Psoas muscle (tissue), 8 donors: ENCODE measurements at places on chromosomes 6 and 20. TPM values are rescaled to one million over a fixed set of nuclear protein-coding genes. Genes with fewer than 3 reads are reported as not detected.

CABLES2 gene
- polyA plus RNA-seq = 2.4 TPM

CYP21A2 gene
- polyA plus RNA-seq = 0.10 TPM

ZNF165 gene
- 0.31 TPM for polyA plus RNA-seq

ASIP gene
- polyA plus RNA-seq = 0.06 TPM

MRAP2 gene
- polyA plus RNA-seq = 0.42 TPM

GJA10 gene
- not detected for polyA plus RNA-seq

TMEM170B gene
- 3.2 TPM for polyA plus RNA-seq

POPDC3 gene
- polyA plus RNA-seq = 271 TPM

TBX18 gene
- polyA plus RNA-seq = 0.40 TPM

DNAJC5 gene
- 13.1 TPM for polyA plus RNA-seq

MDFI gene
- polyA plus RNA-seq = 0.53 TPM

SLC35B2 gene
- polyA plus RNA-seq = 20.8 TPM

SERPINB6 gene
- polyA plus RNA-seq = 174 TPM

SIRPB2 gene
- 0.39 TPM for polyA plus RNA-seq

RNF39 gene
- polyA plus RNA-seq = 0.03 TPM

CCR6 gene
- polyA plus RNA-seq = 0.05 TPM

TP53RK gene
- polyA plus RNA-seq = 9.3 TPM

ANKEF1 gene
- 0.52 TPM for polyA plus RNA-seq

PGBD1 gene
- 1.3 TPM for polyA plus RNA-seq

GDAP1L1 gene
- not detected for polyA plus RNA-seq

FOXQ1 gene
- polyA plus RNA-seq = 0.01 TPM

MYB gene
- polyA plus RNA-seq = 0.07 TPM
